ENCODE measurements at places on chromosomes 13 and 19.

GRCh38 chr13:20446405-20446804, 79.3 kb downstream of the CRYL1 start:
- DNase-seq = no peak

DNA sequence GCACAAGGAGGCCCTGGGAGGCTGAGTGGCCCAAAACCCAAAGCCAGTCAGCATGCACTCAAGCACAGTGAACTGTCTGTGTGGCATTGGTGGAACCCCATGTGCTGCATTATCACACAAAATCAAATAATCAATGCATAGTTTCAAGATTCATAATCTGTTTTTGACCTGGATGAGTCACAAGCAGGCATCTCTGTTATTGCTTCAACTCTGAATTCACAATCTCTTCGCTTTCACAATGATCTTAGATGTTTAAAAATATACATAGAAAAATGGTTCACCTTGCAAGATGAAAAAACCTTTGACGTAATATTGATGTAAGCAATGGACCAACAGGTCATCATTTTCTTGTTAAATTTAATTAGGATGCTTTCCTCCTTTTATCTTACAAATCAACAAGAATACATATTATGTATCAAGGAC, 455.4 kb downstream of the IRS2 start:
- no peak for DNase-seq

- no peak for DNase-seq
Observed at GRCh38 chr19:51123381-51123800, 1.3 kb upstream of the SIGLEC9 start.

DNA sequence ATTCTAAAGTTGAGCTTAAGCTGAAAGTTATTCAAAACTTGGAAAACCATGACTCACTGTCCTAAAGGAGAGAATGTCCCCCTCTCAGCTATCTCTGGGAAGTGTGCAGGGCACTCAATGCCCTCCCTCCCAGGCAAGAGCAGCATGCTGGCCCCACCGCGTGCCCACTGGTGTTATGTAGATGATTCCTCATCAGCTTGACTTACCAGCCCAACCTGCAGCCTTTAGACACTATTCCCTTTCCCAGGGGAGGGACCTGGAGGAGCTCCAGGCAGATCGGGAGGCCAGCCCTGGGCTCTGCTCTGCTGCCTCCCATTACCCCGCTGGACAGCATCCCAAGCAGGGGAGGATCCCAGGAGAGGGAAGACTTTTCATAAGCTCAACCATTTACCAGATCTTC, 124.6 kb downstream of the FGF14 start:
- no peak for DNase-seq

GRCh38 chr13:74423434-74423833, 289.2 kb upstream of the KLF12 start:
- DNase-seq = no peak

DNA sequence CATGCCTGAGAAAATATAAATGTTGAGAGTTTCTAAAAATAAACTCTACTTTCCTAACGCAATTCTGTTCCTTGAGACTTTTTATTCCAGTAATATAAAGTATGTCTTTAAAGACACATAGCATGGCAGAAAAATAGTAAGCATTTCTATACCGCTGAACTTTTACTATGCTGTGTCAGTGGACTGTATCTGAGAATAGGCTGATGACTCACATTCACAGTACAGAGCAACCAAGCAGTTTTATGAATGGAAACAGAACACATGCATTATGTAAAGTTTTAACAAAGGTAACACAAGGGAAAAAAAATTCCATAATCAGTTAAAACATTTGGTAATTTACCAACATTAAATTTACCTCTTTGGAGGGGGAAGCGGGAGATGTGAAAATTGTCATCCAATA, 38.4 kb downstream of the ZDHHC20 start:
- DNase-seq = no peak

GRCh38 chr19:46710687-46711086, 6.2 kb downstream of the PRKD2 start:
- DNase-seq = no peak

- DNase-seq = no peak
Observed at GRCh38 chr19:2787115-2787514, 1.8 kb downstream of the THOP1 start.

GRCh38 chr13:94057618-94058186, 421.8 kb downstream of the DCT start:
- DNase-seq = no peak

GRCh38 chr19:46514589-46515289, 19.1 kb upstream of the PNMA8B start:
- DNase-seq = no peak

DNA sequence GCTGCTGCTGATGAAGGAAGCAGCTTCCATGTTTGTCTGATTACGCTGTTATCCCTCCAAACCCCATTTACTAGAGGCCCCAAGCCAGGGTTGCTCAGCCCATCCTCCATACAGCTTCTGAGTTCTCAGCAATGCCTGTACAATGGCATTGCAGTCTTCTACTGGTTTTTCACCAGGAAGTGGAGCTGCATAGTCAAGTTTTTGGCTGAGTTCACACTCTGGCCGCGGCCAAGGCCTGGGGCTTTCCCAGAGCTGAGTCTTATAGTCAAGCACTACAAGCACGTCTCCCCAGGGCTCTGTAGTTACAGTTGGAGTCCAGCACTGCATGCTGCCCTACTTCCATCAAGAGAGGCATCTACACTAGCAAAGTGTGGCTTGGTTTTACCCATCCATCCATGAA, 182.5 kb downstream of the POU4F1 start:
- DNase-seq = no peak

- DNase-seq = peak; percentile 55
Observed at GRCh38 chr19:39351537-39352064, 9.4 kb downstream of the SAMD4B start.

GRCh38 chr13:21583478-21583877, 20.5 kb downstream of the MICU2 start:
- DNase-seq = peak; percentile 13

- DNase-seq = no peak
Observed at GRCh38 chr13:97100821-97101220, 106.5 kb upstream of the OXGR1 start.

- DNase-seq = no peak
Observed at GRCh38 chr13:64617231-64617630, 2612.9 kb downstream of the PCDH9 start.

- no peak for DNase-seq
Observed at GRCh38 chr19:51120160-51120559, 4.5 kb upstream of the SIGLEC9 start.

- DNase-seq = no peak
Observed at GRCh38 chr13:83622422-83622784, 259.9 kb downstream of the SLITRK1 start.

- DNase-seq = no peak
Observed at GRCh38 chr13:70390968-70391367, 282.7 kb upstream of the KLHL1 start.

DNA sequence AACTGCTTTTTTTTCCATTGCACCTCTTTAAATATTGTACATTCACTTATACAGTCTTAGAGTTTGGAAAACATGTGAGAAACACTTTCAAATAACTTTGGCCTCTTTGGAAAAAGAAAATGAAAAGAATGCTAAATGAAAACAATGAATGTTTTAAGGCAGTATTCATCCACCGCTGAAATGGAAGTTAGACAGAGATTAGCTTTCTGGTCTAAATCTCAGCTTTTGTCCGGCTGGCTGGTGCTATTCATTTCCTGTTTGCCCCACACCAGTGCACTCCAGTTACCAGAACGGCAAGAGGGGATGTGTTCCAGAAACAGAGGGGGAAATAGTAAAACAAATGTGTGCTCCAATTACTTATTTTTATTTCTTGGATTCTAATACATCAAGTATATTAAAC, 1201.3 kb downstream of the EFNB2 start:
- peak; percentile 58 for DNase-seq

DNA sequence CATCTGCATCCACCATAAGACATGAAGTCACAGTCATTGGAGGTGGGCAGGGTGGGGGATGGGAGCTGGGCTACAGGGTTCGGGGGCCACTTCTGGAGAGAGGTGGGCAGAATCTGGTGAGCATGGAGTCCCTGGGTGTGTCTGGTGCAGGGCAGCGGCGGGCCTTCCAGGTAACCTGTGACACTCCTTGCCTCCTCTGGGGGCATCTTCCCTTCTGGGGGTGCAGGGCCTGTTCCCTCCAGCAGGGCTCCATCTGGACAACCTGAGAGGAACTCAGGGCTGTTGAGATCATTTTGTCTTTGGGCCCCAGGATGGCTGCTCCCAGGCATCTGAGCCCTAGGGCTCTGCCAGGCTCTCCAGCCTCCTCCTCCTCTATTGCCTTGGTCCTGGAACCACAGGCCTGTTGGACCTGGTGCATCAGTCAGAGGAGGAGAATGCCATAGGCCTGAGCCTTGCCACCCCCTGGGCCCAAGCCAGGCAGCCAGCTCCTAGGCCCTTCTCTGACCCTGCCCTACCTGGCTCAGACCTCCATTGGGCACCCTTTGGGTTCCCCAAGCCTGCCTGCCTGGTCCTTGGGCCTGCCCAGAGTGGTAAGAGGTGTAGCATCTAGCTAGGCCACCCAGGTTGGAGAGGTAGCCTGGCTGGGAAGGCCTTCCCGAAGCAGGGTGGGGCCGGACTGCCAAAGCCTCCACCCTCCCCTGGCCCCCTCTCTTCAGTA, 13.4 kb downstream of the LYL1 start:
- DNase-seq = no peak

DNA sequence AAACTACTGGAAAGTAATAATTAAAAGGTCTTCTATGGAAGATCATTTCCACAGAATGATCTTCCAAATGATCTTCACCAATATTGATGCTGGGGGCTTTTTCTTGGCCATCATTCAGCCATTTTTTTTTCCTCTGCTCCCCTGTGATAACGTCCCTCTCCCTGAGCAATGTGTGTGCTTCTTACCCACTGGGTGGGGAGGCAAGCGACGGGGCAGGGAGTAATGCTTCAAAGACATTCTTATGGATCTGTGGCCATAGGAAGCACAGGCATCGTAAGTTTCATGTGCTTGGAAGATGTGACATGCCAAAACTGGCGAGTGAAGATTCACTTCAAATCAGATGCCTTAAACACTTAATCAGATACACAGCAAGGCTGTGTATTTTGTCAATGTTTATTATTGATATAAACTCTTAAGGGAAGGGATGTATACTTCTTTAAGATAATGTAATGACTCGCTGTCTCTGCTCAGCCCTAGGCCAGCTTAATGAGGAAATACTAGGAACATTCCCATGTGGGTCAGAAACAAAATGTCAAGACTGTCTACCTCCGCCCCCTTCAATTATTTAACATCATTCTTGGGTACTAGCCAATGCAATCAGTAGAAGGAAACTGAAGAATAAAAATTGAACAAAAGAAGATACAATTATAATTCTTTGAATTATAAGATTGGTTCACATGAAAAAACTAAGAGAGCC, 34.1 kb upstream of the SERPINE3 start:
- DNase-seq = no peak

GRCh38 chr19:20558011-20558410, 7.6 kb downstream of the ZNF737 start:
- no peak for DNase-seq

- DNase-seq = no peak
Observed at GRCh38 chr13:48265217-48265815, 32.3 kb downstream of the ITM2B start.

DNA sequence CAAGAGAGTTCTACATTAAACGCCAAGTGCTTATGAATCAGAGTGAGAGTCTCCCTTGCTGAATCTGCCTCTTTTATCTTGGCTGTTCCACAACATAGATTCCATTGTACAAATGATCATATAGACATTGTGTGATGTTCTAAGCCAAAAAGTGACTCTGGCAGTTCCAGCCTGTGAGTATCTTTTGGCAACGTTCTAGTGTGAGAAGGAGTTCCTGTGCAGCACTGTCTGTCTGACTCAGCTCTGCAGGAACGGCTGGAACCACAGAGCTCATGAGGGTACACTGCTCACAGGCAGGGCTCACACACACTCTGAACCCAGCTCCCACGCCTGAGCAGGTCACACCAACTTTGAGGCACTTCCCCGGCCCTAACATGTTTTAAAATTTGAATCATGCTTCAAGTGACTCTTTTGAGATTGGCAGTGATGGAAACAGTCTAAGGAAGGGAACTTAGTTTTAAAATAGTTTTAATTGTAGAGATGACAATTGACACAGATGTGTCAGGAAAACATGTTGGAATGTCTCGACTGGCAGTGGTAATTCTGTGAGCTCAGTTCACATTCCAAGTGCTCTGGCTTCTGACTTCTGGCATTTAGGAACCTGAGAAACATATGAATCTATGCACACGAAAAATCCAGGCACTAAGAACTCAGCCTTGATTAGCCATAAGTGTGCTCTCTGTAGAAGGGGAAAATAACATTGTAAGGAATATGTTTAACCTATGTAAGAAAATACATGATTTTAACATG, 272.0 kb downstream of the UQCRFS1 start:
- DNase-seq = peak; percentile 70

DNA sequence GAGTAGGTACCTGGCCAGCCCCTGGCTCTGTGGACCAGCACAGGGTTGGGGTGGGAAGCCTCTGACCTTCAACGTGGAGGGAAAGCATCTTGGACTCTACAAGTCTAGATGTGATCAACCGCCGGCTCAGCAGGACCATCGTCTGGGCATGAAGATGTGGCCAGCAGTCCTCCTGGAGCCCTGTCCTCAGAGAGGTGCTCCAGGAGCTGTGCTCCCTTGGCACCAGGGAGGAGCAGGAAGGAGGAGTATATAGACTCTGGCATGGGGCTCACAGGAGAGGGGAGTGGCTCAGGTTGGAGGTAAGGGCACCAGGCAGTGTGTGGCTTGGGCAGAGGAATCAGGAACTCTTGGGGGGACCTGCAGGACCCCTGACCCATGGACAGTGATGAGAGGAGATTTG, 18.3 kb upstream of the ISYNA1 start:
- no peak for DNase-seq

- DNase-seq = no peak
Observed at GRCh38 chr13:50236898-50237318, 221.7 kb downstream of the KCNRG start.

DNA sequence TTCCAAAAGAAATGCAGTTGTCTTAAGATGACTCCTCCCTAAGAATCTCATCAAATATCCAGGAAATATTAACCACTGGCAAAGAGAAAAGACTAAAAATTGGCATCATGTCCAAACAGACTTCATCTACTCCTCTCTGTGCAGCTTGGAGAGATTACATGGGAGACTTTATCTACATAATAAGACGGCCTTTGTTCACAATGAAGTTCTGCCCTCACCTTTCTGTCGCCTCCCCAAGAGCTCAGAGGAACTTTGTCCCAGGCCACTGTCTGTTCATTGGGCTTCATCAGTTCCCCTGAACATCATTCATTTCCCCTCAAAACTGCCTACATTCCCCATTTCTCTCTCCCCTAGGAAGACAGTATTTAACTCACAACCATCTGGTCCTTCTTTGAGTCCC, 22.4 kb upstream of the MRI1 start:
- no peak for DNase-seq
